ENCODE measurements at places on chromosomes 3 and 15.

GRCh38 chr3:172217877-172218276 lies 178.5 kb downstream of the FNDC3B start:
- DNase-seq, result no peak

- no peak for DNase-seq
Observed at GRCh38 chr15:72980661-72981060, 71.6 kb upstream of the NEO1 start.

DNA sequence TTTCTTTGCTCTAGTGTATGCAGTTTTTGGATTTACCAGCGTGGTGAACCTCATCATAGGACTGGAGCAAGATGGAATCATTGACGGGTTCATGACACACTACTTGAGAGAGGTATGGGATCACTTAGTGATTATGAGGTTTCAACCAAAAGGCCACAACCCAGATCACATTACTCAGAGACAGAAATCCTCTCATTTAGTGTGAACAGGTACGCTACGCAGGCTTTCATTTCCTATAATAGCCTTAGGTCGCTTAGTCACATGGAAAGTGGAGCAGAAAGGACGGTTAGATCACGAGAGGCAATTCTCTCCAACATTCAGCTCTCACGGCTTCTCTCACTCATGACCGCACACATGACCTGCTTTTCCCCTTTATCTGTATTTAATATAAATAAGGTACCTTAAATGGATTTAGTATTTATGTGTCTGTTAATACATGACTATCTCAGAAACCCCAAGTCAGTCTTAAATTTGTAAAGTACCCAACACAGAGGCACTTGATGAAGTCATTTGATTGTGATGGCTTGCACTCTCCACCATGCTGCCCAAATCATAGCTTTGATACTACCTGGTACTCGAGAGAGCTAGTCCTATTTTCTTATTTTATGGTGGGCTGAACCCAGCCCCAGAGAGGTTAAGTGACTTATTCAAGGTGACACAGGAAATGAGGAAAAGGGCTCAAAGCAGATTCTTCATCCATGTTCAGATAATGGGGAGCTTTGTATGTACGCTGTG lies 8.6 kb downstream of the TM6SF1 start:
- DNase-seq, result no peak

DNA sequence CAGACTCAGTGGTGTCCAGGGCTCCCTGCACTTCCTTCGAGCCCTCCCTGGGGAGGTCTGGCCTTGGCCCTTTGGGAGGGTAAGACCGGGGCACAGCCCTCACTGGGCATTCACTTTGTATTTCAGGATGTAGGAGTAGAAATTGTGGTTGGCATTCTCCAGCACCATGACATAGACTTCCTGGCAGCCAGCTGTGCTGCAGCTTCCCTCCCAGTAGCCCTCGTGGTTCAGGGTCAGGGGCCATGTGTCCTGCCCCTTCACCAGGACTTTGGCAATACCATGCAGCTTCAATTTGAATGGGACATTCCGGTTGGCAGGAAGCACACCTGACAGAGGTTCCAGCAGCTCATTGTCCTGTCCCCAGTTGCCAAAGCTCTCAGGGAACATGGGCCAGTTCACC lies 47.3 kb downstream of the KY start:
- DNase-seq, result no peak

DNA sequence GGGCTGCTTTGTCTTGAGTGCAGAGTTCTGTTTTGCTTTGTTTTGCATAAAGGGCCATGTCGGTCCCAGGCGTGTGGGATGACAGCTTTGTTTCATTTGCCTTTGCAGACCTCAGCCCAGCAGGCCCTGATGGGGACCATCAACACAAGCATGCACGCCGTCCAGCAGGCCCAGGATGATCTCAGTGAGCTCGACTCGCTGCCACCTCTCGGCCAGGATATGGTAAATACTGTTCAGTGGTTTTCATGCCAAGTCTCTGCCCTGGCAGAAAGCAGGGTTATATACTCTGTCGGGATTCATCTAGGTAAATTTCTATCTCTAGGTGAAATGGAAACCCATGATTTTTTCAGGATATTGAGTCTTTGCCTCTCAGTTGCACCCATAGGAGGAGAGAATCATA lies 343.9 kb upstream of the TPM1 start:
- no peak for DNase-seq

GRCh38 chr3:47162697-47163168 lies 1.2 kb downstream of the SETD2 start:
- no peak for DNase-seq

GRCh38 chr3:59771768-59772181 lies 722.0 kb upstream of the CFAP20DC start:
- no peak for DNase-seq

- no peak for DNase-seq
Observed at GRCh38 chr15:57873564-57874209, 167.2 kb downstream of the POLR2M start.

DNA sequence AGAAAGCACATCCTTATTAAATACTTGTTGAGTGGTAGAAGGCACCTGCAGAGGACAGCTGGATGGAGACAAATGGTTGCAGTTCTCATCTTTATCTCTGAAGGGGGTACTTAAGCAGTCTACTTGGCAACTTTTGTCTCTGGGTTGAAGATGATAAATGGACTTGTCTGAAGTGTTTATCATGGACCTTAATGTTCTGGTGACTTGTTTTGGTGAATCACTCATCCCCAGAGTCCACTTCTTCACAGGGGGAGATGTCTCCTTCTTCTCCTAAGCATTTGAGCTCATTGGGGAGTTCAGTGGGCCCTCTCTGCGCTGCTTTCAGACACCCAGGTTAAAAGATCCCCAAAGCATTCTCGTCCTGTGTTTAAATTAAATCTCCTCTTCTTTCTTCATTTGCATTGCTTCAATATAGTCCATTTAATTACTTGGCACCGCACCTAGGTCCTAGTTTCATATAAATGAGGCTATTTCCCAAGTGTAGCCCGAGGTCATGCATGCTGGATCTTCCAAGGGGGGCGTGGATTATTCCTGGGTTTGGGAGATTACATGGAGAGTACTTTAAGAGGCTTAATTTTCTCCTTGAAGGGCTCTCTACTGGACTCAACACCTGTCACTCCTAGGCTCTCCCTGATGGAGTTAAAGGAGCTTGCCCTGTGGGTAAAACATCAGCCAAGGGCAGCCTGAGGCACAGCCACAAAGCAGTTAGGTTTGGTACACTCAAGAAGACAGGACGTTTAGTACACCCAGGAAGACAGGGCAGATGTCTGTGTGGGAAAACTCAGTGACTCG lies 239.3 kb upstream of the C2CD4B start:
- no peak for DNase-seq
